ENCODE measurements at places on chromosomes 6 and 20. TPM values are rescaled to one million over a fixed set of nuclear protein-coding genes. Genes with fewer than 3 reads are reported as not detected.

Gene DTD1
- 52.3 TPM for total RNA-seq

Gene HTR1E
- not detected for total RNA-seq

Gene MMS22L
- total RNA-seq, result 34.1 TPM

GRCh38 chr20:61185841-61186601, 66.0 kb upstream of the CDH4 start:
- no peak for DNase-seq

Gene LY6G5C
- total RNA-seq, result 2.3 TPM

Gene DOK5
- total RNA-seq, result 1.4 TPM

- DNase-seq, result no peak
Observed at GRCh38 chr6:36852481-36853147, 13.4 kb upstream of the CPNE5 start.

Gene HSPA12B
- not detected for total RNA-seq

Gene RNF144B
- 1.8 TPM for total RNA-seq

Gene PTPRK
- 8.9 TPM for total RNA-seq

DNA sequence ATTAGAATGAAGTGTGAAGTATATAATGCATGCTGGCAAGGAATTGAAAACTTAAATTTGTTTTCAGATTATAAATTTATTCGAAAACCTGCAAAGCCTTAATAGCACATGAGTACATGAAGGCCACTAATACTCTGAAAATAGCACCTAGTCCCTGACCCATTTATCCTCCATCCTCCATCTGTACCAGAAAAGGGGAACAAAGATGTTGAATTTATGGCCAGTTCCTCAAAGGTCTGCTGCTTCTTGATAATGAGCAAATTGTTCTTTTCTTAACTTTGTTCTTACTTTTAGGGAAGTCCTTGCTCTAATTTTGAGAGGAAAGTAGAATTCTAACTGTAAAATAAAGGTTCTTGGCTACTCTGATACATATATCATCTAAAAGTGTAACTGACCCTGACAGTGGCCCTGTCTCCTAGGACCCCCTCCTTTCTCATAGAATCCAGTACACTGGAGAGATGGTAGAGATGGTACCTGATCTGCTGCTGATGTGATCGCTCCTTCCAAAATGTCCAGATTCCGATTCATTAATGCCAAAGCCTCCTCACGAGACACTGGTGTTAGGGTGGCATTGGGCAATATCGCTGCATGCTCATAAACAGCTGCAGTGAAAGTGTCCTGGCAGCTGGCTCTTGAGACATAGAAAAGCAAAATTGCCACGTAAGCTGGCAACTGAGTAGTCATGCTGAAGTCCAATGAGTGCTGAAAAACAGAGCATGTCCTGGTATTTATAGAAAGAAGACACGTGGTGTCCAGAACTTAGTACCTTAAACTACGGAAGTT, at the start of gene VNN1:
TSS of gene VNN1 (minus strand) at position 704 of the 783 bp plus-strand sequence. CDS start at position 684, 20 bp downstream.
- DNase-seq, result no peak

DNA sequence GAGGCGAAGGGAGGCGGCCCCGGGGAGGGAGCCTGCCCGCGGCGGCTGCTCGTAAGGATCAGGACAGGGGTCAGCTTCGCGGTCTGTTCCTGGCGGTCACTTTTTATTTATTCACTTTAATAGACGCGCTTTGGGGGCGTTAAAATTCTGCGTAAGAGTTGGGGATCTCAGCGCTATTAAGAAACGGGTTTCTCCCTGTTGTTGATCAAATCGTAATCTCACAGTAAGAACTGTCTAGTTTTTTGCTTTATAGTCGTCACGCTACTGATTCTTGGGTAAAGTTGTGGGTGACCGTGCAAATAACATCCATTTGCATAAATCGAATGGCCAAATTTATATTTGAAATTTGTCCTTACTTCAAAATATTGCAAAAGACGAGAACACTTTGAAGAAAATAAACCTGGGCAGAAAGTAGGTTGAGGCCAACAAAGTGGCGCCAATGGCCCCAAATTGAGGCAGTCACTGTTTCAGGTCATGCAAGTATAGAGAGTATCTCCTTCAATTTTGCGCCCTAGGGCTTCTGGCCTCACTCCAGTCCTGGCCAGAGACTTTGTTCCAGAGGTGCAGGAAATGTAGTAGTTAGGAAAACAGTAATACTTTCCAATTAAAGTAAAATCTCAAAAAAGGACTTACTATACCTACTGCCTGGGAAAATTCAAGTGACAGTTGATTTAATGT, 963 bp upstream of the RMND1 start:
- DNase-seq, result no peak

DNA sequence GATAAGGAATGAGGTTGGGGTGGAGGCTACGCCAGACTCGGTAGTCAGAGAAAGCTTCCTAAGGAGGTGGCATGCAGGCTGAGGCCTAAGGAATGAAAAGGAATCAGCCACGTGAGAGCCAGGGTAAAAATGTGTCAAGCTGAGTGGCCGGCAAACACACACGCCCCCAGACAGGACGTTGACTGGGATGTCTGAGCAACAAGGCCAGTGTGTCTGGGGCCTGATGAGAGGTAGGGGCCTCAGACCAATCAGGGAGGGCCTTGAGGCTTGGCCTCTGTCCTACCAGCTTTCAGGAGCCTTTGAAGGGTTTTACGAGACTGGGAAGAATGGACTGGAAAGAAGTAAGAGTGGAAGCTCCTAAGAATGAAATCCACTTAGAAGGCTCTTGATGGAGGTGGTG, 61.0 kb upstream of the PHACTR2 start:
- DNase-seq, result no peak

Gene STMN3
- total RNA-seq, result 18.4 TPM

Gene BLCAP
- 27.9 TPM for total RNA-seq

DNA sequence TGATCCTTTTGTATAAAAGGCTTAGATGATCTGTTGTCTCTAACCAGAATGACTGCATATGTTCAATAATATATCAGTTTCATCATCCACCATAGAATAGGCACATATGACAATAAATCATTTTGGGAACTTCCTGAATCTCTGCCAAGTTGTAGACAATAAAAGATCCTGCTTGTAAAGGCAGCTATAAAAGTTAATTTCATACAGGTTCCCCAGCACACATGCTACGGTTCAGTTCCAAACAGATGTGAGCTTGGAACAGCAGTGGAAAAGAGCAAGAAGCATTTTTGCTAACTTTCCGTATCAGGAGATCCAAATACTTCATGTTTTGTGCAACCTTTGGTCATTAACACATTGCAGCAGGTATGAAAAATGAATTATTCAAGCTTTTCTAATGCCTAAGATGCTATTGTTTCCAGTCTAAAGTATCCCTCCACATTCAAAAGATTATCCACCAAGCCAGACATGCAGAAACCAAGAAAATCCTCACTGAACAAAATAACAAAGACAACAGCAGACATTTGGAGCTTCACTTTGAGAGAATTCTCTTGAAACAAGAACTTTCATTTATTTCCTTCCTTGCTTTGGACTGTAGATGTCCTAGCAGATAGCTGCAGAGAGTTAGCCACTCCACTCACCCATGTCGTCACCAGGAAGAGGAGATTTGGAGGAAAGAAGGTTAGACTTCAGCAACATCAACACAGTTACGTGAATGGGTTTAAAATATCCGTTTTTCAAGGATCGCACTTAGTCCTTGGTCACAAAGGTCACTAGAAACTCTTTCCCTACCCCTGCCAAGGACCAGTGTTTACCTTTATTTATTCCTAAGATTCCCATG, 453.5 kb upstream of the JARID2 start:
- no peak for DNase-seq

- no peak for DNase-seq
Observed at GRCh38 chr6:37865504-37865903, 46.0 kb downstream of the ZFAND3 start.

GRCh38 chr20:8815208-8815607, 253.7 kb upstream of the PLCB4 start:
- no peak for DNase-seq

Gene TCF21
- not detected for total RNA-seq

- DNase-seq, result no peak
Observed at GRCh38 chr6:147109707-147110106, 94.5 kb upstream of the STXBP5 start.

DNA sequence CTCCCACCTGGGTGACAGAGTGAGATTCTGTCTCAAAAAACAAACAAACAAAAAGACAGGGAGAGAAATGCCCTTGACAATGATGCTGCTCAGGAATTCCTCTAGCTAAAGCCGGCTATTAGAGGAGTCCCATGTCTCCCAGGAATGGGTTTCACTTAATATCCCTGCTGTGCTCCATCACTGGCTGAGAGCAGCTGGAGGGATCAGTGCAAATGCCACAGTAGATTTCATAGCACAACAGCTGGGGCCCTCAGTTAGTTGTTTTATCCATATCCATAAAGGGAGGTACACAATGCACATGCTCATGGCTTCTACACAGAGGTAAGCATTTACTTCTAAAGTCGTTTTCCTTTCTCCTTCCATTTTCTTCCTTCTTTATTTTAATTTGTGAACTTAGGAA, 742.0 kb upstream of the POU3F2 start:
- no peak for DNase-seq

GRCh38 chr6:40681622-40682021, 94.5 kb upstream of the LRFN2 start:
- DNase-seq, result no peak

- DNase-seq, result no peak
Observed at GRCh38 chr6:45314146-45314545, 14.0 kb upstream of the RUNX2 start.

Gene PLCG1
- 259 TPM for total RNA-seq
